ENCODE measurements at places on chromosomes 2 and 18.

GRCh38 chr18:54983041-54983686 lies 23.9 kb upstream of the CCDC68 start:
- DNase-seq = no peak

DNA sequence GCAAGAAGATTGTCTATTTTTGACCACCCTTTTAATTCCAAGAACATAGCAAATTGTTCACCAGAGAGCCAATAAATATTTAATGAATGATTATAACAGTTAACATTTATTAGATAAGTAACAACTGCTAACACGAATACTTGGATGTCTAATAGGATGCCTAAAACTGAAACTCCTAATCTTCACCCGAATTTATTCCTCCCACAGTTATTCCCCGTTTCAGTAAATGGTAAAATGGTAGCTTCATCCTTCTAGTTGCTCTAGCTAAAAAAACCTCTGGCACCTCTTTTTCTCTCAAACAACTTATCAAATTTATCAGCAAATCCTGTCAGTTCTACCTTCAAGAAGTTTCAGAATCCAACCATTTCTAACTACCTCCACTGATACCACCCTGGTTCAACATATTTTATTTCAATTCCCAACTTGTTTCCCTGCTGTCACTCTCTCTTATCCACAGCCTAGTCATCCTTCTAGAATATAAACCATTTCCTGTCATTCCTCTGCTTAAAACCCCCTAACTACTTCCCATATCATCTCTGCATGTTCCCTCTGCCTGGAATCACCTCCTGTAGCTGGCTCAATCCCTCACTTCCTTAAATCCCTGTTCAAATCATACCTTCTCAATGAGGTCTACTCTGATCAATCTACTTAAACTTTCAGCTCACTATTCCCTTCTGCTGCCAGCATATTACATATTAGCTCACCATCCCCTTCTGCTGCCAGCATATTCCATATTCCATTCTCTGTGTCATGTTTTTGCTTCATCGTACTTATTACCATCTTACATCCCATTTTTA lies 93.8 kb downstream of the ROCK2 start:
- DNase-seq = no peak

- no peak for DNase-seq
These were observed 24.4 kb upstream of the ITGB6 start for GRCh38 chr2:160224507-160224906.

GRCh38 chr18:36028859-36029258 lies 38.5 kb downstream of the RPRD1A start:
- DNase-seq = no peak

GRCh38 chr2:59560769-59561168 lies 992.7 kb downstream of the BCL11A start:
- no peak for DNase-seq

- DNase-seq = no peak
These were observed 3.2 kb downstream of the XPO1 start for GRCh38 chr2:61534926-61535325.

- no peak for DNase-seq
These were observed 29.3 kb downstream of the COLEC11 start for GRCh38 chr2:3624059-3624794.

GRCh38 chr18:62725896-62726295 lies 10.6 kb downstream of the PHLPP1 start:
- DNase-seq = no peak

DNA sequence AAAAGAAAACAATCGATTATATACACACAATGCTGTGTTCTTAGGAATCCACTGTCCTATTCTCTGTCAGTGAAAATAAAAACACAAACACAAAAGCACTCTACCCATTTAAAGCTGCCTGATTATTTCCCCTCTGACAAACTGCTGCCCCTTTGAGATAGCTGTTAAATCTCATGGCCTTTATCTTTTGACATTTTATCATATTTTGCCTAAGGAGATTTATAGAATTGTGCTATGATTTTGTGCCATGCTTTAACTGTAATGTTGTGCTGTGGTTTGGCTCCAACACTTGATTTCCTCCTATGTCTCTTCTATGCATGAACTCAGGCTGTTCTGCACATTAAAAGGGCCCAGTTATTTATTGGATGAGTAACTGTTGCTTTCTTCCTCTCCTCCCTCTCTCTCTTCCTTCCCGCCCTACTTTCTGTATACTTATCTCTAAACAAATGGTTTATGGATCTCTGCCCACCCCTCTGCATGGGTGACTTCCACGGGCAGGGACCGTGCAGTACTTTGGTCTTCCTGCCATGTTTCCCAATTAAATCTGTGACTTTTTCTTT lies 1096.6 kb downstream of the TSN start:
- DNase-seq = no peak

DNA sequence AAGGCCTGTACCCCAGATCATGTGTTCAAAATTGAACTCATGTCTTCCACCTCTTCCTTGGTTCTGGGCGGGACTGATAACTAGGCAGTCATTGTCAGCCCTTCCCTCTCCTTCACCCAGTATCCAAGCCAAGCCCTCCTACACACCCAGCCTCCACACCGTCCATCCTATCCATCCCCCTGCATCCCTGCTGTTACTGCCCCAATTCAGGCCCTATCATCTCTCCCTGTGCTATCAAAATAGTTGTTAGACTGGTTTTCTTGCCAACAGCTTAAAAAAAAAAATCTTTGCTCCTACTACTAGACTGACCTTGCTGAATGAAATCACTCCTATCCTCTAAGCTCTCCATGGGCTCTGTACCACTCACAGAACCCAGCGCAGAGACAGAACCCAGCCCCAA lies 32.8 kb downstream of the TGFA start:
- DNase-seq = no peak

DNA sequence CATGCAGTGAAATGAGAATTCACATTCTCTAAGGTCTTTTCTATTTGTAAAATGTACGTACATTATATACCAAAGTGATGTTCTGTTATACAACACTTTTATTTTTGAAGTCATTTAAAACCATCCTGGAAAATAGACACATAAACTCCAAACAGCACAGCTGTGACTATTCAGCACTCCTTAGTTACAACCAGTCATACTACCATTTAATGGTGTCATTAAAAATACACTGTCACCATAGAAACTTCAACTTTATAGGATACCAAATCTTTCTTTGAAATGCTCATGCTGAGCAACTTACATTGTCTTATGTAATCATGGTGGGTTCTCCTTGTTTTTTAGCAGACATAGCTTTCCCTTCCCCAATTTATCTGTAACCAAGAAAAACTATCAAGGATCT lies 85.3 kb downstream of the METTL4 start:
- no peak for DNase-seq

DNA sequence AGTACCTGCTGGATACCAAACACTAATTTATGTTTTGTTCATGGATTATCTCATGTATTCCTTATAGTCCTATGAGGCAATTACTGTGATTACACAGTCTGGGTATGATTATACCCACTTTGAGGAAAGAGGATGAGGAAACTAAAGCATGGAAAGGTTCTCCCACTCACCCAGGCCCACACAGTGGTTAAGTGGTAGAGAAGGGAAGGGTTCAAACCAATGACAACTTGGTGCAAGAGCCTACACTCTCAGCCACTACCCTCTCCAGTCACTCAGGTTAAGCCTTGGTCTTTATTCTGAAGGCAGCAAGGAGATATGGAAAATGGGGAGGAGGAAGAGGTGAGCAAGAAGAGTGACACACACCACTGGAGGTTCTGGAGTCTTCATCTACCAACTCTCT lies 64.5 kb upstream of the PPP1CB start:
- no peak for DNase-seq

GRCh38 chr2:171341394-171342066 lies 92.3 kb downstream of the METTL8 start:
- no peak for DNase-seq
